ENCODE measurements at places on chromosomes 4 and X.

GRCh38 chr4:36747277-36748129 is 466.1 kb downstream of the DTHD1 start:
- DNase-seq, result no peak

- no peak for DNase-seq
Observed at GRCh38 chrX:57528670-57529255, 63.0 kb upstream of the ZXDB start.

- DNase-seq, result no peak
Observed at GRCh38 chr4:159229164-159229563, 126.3 kb downstream of the RAPGEF2 start.

DNA sequence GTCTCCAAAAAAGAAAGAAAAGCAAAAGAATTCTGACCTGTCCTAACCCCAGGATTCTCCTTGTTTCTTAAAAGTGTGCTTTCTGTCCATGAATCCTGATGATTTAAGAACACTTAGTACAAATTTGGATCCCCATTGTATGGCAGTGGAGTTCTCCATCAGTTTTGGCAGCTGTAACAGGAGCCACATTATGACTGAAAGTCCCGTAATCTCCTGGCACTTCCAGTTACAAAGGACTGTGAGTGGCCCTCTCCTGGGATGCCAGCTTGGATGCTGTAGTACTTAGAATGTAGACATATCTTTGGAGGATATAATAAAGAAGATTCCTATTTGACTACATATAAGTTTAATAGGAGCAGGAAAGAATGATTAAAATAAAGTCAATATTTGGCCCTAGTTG is 20.6 kb downstream of the AP1AR start:
- DNase-seq, result no peak

DNA sequence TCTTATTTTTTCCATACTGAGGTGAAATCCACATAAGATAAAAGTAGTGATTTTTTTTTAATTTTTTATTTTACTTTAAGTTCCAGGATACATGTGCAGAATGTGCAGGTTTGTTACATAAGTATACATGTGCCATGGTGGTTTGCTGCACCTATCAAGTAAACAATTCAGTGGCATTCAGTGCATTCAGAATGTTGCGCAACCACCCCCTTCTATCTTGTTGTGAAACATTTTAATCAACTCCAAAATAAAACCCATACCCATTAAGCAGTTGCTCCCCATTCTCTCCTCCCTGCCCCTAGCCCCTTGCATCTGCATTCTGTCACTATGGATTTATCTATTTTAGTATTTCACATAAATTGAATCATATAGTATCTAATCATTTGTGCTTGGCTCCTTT is 121.2 kb downstream of the KLHL13 start:
- no peak for DNase-seq

DNA sequence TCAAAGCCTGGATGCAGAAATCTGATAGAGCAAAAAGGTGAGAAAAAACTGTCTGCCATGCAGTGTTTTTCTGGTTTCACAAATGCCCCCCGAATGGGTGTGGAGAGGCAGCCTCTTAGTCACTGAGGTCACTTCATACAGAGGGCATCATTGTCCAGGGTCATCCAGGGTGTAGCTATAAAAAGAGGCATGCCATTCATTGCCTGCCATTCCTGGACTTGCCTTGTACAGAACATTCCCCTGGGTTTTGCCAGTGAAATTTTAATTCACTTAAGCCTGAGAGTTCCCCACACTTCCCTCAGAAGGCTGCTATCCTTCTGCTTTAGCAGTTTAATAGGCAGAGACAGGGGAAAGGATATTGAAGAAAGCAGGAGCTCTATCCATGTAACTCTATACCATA is 230.3 kb downstream of the UNC5C start:
- no peak for DNase-seq

DNA sequence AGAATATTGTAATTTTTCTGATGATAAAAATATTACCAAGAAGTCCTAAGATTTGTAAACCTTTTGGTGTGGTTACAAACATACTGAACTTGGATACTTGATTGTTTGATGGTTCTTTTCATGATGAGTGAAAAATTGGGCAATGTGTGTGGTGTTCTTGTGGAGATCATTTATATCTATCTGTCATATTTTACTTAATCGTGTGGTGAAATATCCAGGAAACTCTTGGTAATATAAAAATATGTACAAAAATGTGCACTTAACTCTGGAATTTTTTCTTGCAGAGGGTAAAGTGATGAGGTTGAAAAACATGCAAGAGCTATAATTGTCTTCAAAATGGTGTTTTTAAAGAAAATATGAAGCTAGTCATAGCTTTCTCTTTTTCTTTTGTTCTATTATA is 2.8 kb downstream of the DCUN1D4 start:
- no peak for DNase-seq

- no peak for DNase-seq
Observed at GRCh38 chr4:114108869-114109268, 129.4 kb upstream of the ARSJ start.

- DNase-seq, result no peak
Observed at GRCh38 chrX:74160358-74160757, 143.6 kb upstream of the ZCCHC13 start.

DNA sequence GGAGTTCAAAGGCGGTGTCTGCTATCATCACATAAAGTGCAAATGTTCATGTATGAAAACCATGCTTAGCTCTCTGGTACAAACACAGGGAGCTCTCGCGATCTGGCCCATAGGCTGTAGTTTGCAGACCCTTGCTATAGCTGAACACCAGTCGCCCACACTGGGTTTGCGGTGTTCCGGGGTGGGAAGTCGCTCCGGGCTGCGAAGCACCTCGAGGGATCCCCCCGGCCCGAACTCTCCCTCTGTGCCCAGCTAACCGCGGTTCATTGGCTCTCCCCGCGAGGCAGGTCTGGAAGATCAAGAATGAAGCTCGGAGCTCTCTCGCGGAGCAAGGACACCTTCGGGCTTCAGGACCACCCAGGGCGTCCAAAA is 341 bp upstream of the PRPS2 start:
- no peak for DNase-seq

DNA sequence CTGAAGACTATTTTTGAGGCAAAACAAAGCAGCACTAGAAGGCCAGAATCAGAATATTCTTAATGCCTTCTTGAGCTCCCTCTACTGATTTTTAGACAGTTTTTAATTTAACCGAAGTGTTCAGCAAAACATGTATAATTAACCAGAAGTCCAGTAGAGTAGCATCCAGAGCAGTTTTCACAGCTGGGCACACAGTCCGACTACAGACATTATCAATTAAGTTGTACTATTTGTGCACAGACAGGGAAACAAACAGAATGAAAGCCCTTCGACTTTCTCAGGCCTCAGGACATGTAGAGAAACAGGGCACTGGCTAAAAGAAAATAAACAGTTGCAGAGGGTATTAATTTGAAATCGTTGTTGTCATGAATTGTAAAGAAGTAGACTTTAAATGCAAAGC is 11.9 kb downstream of the FSTL5 start:
- no peak for DNase-seq

DNA sequence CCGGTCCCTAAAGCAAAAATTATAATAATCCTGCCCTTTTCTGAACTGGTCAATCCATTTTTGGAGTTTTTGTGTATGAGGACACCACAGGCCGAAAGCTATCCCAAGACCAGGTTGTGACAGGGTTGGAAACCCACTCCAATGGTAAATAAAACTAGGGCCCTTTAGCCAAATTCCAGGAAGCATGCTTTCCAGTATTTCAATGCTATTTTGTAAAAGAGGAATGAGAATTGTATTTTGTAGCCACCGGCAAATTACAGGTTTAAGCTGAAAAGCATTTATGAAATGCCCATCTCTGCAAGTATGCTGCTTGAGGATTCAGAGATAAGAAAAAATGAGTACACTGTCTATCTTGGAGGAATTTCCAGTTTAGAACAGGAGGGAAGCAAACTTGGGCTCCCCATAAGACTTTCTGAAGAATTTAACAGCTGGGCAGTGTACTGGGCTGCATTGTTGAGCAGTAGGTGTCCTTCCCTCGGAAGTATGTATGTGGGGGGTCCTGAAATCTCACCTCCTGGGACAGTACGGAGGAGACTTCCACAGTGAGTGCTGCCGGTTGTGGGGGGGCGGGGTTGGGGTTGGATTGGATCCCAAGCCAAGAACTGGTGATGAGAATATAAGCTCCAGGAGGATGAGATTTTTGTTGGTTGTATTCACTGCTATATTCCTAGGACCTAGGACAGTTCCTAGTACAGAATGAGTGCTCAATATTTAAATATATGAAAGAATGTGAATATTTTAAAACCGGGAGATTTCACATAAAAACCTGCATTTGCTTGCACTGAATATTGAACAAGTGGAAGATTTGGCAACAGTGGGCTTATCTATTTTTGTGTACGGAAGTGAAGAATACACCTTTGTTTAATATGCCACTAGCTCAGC is 26.8 kb downstream of the OCIAD2 start:
- DNase-seq, result no peak

DNA sequence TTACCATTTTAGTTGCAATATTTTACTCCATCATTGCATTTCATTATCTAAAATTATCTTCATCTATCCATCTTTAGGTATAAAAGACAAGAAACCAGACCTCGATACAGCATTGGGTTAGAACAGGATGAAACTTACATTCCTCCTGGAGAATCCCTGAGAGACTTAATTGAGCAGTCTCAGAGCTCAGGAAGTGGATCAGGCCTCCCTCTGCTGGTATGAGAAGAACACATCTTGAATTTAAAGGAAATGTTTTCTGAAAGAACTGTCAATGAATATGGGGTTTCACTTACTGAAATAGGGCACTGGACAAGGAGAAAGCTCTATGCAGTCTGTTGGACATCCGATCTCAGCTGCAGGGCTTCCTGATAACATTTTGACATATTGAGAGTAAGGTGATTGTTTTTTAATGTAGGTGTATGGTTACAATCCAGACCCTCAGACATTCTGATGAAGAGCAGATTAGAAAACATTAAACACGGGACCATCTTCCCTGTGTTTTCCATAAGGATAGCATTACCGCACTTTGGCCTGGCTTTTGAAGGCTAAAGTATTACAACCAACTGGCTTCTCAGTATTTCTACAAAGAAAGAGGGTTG is 367.2 kb downstream of the BMPR1B start:
- DNase-seq, result peak; percentile 14

DNA sequence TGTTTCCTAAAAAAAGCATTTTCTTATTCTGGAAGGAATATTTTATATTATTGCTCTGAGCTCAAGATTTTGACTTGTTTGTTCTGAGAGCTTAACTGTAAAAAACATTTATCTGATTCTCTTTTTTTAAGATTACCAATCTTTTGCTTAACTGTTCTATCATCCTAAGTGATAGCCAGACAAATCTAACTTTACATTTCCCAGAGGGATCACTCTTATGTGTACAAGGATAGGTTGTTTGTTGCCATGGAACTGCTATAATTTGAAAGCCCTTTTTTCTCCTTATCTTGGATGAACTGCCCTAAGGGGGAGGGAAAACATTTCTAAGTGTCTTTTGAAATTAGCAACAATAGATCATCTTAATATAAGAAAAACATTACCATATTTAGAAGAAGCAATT is 494.7 kb downstream of the TRAM1L1 start:
- no peak for DNase-seq

DNA sequence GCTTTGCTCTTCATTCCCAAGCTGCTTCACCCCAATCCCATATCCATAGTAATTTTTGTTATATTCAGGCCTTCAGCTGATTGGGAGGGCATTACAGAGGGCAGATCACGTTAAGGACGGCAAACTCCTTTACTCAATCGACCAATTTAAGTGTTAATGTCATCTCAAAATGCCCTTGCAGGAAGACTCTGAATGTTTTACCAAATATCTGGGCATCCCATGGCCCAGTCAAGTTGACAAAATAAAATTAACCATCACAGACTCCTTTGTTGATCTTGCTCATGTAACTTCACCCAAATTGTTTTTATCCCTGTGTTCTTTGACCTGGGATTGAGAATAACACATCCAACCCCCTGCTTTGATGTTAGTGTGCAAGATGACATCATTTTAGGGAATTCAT is 1018.3 kb upstream of the LCORL start:
- no peak for DNase-seq

- DNase-seq, result no peak
Observed at GRCh38 chr4:123488916-123489315, 92.3 kb downstream of the SPRY1 start.

GRCh38 chr4:80253510-80253909 is 13.0 kb upstream of the FGF5 start:
- DNase-seq, result no peak

DNA sequence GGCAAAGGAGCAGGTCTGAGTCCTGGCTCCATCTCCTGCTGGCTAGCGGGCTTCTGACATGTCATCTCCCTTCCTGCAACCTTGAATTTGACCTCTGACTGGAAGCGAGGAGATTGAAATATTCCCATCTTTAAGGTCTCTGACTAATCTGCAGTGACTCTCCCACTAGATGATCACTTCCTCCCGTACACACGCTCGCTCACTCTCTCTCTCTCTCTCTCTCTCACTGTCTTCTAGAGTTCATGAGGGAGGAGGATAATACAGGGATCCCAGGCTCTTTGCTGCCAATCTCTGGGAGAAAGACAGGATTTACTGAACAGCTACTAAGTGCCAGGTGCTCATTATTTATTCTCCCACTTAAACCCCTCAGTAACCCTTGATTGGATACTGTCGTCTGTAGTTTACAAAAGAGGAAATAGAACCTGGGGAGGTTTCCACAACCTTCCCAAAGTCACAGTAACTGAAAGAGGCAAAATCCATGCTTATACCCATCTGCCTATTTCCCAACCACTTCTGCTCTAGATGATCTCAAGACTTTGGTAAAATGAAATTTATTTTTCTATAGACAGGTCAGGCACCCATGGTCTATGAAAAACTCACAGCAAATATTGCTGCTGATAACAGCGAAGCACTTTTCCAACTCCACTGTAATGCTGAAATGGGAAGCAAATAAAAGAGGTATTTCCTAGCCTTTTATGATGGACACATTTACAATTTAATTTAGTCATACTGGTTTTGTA is 193.5 kb upstream of the C1QTNF7 start:
- no peak for DNase-seq

DNA sequence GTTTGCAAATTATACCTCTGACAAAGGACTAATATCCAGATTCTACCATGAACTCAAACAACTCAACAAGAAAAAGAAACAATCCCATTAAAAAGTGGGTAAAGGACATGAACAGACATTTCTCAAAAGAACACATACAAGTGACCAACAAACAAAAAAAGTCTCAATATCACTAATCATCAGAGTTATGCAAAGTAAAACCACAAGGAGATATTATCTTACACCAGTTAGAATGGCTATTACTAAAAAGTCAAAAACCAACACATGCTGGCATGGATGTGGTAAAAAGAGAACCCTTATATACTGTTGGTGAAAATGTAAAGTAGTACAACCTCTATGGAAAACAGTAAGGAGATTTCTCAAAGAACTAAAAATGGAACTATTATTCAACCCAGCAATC is 234.4 kb downstream of the NKX6-1 start:
- no peak for DNase-seq

Data from anterior cingulate cortex (tissue), 58 donors.